ENCODE measurements at places on chromosomes 2 and 18. TPM values are rescaled to one million over a fixed set of nuclear protein-coding genes. Genes with fewer than 3 reads are reported as not detected.

The HES6 gene
- 10.2 TPM for total RNA-seq

The CFAP221 gene
- total RNA-seq, result 2.9 TPM

The ABHD1 gene
- 1.2 TPM for total RNA-seq

The LRRFIP1 gene
- 62.8 TPM for total RNA-seq

The UPP2 gene
- total RNA-seq, result not detected

GRCh38 chr2:31578316-31578715 lies 2.4 kb downstream of the SRD5A2 start:
- no peak for DNase-seq

- DNase-seq, result peak; percentile 75
Measured at GRCh38 chr2:45821558-45822271, 170.2 kb downstream of the PRKCE start.

- DNase-seq, result no peak
Measured at GRCh38 chr2:238513346-238513745, 86.6 kb downstream of the ASB1 start.

DNA sequence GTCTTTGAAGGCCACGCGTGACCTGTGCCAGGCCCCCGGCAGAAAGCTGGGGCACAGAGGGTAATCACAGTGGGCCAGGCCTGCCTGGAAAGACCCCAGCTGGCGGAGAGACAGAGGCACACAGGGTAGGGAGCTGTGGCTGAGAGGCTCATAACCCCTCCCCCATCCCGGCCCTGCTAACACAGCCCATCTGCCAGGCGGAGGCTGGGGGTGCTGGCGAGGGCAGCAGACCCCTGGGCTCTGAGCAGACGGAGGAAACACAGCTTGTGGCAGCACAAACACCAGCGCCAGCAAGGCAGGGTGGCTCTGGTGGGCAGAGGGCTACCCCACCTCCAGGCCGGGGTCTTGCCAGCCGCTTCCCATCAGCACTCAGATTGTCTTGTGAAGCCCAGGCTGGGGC lies 19.0 kb downstream of the HS6ST1 start:
- DNase-seq, result no peak

DNA sequence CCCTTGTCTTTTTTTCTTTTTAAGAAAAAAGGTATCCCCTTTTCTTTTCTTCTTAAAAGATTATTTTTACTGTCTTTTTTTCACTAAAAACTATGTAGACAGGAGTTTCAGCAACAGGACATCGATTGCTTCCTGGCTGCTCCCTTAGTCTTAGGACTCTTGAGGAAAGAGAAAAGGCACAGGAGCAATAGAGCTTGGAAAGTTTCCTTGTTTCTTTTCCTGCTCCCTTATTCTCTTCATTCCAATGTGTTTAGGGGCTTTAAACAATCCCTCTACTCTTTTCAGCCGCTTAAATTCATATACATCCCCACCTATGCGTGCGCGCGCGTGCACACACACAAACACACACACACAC lies 225.9 kb upstream of the FBXO11 start:
- no peak for DNase-seq

DNA sequence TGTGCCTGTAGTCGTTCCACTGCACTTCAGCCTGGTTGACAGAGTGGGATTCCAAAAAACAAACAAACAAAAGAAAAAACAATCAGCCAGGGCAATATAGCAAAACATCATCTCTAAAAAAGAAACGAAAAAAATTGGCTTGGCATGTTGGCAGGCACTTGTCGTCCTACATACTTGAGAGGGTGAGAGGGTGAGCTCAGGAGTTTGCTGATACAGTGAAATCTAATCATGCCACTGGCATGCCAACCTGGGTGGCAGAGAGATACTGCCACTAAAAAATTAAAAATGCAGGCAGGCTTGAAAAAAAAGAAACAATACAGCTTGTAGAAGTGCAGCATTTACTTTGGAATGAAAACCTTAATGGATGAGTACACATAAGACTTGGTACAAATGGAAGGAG lies 282.9 kb upstream of the RGPD4 start:
- DNase-seq, result no peak

DNA sequence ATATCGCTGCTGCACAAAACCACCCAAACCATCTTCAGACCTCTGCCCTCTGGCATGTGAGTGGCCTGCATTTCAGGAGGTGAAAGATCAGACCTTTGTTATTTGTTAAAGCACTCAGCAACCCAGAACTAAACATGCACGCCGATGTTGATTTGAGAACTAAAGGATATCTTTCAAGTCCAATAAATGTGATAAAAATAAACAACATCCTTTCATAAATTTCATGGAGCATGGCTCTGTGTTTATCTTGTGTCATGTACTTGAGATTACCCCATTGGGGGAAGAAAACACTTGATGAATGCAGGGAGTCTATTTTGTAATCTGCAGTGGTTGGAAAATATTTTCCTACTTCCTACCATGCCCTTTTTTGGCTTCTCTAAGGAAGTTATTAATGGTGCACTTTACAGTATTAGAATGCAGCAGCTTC lies 70.8 kb upstream of the GATA6 start:
- DNase-seq, result no peak

Data from uterus (tissue), 4 donors.